Fibroblast of upper back skin (primary cell): ENCODE measurements at places on chromosomes 4 and X.

- peak; percentile 88 for DNase-seq
Measured at GRCh38 chr4:76558396-76559235, 123.6 kb downstream of the SHROOM3 start.

- DNase-seq, result no peak
Measured at GRCh38 chrX:8036914-8037313, 109.7 kb upstream of the PNPLA4 start.

DNA sequence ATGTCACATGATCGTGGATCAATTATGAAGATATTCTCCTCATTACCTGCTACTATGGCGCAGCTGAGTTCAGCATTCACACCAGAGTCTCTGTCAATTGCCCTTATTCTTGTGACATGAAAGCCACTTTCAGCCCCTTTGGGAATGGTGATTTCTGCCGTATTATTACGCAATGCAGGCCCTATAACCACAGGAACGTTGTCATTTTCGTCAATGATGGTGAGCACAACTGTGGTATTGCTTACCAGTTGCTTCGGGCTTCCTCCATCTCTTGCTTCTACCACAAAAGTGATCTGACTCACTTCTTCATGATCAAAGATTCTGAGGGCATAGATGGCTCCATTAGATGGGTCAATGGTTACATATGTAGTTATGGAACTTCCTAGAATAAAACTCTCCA, 2.1 kb downstream of the PCDH18 start:
- peak; percentile 86 for DNase-seq

DNA sequence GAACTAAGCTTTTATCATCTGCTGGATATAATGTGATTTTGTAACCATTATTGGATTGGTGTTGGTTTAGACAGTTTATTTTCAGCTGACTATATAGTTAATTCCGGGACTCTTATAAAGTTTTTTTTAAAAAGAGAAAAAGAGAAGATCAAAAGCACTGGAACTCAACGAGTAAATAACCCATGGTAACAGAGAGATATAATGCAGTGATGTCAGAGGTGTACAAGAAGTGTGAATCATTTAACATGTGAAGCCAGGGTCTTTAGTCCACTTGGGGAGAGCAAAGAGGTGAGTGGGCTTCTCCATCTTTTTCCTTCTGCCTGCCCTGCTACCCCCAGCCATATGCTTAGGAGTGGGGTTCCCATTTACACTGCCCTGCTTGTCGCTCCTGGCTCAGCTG, 3.2 kb downstream of the TMEM165 start:
- DNase-seq, result no peak

DNA sequence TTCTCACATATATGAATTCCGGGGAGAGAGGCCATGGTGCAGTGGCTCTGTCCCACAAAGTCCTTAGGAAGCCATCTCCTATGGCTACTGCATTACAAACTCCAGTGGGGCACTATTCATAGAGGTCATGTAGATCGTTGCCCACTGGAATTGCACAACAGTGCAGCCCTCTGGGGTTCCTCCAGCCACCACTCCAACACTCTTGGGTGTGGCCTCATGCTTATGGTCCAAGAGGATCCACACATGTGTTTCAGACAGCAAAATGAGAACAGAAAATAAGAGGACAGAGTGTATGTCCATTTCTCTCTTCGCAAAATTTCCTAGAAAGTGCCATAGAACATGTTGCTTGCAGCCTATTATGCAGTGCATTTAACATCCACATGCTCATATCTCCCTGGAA, 444.2 kb upstream of the FAM241A start:
- DNase-seq, result no peak

DNA sequence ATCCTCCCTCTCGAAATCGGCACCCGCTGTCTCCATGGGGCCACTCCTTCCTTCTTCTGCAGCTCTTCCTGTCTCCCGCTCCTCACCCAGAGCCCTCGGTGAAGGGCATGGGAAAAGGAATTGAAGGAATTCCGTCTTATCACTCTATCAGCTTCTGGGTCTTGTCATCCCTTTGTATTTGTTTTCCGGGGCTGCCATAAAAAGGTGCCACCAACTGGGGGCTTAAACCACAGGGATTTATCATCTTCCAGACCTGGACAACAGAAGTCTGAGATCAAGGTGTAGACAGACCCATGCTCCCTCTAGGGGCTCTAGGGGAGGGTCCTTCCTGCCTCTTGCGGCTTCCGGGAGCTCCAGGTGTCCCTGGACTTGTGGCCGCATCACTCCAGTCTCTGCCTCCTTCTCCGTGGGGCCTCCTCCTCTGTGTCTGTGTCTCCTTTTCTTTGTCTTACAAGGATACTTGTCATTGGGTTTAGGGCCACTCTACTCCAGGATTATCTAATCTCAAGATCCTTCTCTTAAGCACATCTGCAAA, 24.0 kb downstream of the CD99 start:
- DNase-seq, result no peak

- no peak for DNase-seq
Measured at GRCh38 chrX:107857837-107858236, 32.2 kb downstream of the MID2 start.

GRCh38 chr4:108881190-108881589, 118.3 kb upstream of the ETNPPL start:
- DNase-seq, result peak; percentile 97

- DNase-seq, result no peak
Measured at GRCh38 chr4:17805580-17806155, 4.9 kb downstream of the DCAF16 start.

DNA sequence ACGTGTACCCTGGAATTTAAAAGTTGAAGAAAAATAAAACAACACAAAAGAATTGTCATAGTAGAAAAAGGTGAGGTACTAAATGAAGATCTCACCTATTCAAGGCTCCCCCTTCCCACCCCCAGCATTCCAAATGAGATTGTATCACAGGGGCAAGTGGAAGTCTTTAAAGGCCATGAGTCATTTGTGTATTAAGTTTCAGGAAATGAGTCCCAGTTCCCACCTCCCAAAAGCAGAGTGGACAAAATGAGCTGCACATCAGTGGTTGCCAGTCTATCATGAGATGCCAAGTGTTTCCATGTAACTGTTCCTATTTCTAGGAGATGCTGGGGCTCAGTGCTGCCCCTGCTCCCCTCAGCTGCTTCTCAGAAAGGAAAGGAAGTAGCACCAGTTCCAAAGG, 20.1 kb downstream of the ARHGEF9 start:
- DNase-seq, result peak; percentile 16

- no peak for DNase-seq
Measured at GRCh38 chrX:45747905-45748304, 547.2 kb upstream of the DIPK2B start.

DNA sequence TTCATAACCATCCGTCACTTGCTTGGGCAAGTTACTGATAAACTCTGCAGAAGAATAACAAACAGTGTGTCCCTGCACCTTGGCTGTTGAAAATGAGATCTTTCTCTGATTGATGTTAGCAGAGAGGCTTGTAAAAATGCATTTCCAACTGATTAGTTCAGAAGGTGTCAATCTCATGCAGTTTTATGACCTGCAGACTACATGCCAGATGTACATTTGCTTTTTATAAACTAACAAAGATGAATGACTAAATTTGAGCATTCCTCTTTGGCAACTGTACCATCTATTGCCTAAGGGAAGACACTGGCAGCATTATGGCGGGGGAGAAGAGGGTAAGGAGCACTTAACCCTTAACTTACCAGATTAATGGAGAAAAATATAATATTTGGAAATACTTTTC, 192.8 kb downstream of the DCTD start:
- DNase-seq, result no peak

GRCh38 chr4:182752158-182752910, 164.9 kb downstream of the DCTD start:
- DNase-seq, result peak; percentile 89

GRCh38 chr4:73828956-73829355, 7.5 kb upstream of the CXCL6 start:
- peak; percentile 55 for DNase-seq

DNA sequence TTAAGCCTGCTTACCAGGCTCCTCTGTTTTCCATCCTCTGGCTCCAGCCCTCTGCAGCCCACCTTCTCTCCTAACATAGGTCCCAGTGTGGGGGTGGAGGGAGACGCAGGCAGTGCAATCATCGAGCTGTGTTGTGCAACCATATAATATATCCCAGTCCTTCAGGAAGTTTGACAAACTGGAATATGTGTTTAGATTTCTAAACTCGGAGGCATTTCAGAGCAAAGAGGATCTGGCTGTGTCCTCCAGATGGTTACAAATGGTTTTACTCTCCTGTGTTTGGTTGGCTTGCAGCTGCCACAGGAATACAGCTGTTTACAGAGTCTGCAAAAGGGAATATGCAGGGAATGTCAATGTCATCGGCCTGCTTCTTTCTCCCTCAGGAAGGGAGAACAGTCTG, 195.3 kb upstream of the LNX1 start:
- peak; percentile 81 for DNase-seq

- DNase-seq, result no peak
Measured at GRCh38 chr4:127957105-127957504, 7.9 kb downstream of the MFSD8 start.

GRCh38 chr4:129264008-129264657, 168.2 kb downstream of the C4orf33 start:
- no peak for DNase-seq

GRCh38 chrX:20740443-20740842, 473.7 kb upstream of the RPS6KA3 start:
- no peak for DNase-seq

GRCh38 chrX:130321550-130321949, 18.2 kb upstream of the SLC25A14 start:
- DNase-seq, result no peak

- peak; percentile 55 for DNase-seq
Measured at GRCh38 chr4:2811830-2812611, 19.1 kb downstream of the SH3BP2 start.

- DNase-seq, result peak; percentile 59
Measured at GRCh38 chrX:22345884-22346283, 73.2 kb downstream of the CBLL2 start.

GRCh38 chr4:136939781-136940180, 592.5 kb downstream of the PCDH18 start:
- no peak for DNase-seq

GRCh38 chrX:134660627-134661026, 2.4 kb upstream of the PLAC1 start:
- no peak for DNase-seq

- no peak for DNase-seq
Measured at GRCh38 chrX:7946960-7947359, 19.7 kb upstream of the PNPLA4 start.

DNA sequence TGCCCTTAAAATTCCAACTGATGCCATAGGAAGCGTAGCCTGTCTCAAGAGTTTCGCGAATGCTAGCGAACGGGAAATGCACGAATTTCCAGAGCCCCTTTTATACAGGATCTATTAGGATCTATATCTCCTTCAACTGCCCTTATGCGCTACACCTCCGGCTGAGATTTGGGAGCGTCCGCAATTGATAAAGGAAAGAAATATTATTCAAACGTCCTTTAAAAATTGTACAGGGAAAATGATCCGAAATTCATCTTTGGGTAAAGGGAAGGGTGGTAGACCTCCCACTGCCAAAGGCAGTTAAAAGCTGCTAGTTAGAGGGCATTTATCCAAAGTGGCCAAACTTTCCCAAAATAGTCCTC, 609 bp downstream of the NR3C2 start:
- no peak for DNase-seq

DNA sequence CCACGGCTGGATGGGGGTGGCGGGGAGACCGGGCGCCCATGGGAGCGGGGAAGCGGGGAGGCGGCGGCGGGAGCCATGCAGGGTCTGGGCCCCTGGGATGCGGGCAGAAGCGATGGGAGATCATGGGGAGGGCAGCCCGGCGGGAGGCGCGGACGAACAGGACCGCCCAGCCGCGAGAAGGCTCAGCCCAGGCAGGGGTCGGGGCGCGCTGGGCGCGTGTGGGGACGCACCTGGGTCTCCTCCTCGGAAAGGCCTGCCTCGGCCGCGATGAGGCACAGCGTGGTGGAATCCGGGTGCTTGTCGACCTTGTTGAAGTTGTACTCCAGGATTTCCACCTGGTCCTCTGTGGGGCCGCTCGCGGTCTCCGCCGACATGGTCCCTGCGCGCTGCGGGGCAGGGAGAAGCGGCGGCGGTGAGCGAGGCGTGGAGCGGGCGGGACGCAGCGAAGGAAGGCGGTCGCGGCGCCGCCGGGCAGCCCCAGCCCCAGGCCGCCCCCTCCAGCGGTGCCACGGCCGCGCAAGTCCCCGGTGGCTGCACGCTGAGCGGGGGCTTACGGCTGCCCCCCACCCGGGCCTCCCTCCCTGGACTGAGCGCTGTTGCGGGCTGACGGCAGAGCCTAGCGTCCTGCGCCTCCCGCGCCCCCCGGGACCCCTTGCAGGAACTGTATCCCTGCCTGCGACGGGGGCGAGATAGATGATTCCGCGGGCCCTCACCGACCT, 25.3 kb downstream of the HOPX start:
- no peak for DNase-seq

DNA sequence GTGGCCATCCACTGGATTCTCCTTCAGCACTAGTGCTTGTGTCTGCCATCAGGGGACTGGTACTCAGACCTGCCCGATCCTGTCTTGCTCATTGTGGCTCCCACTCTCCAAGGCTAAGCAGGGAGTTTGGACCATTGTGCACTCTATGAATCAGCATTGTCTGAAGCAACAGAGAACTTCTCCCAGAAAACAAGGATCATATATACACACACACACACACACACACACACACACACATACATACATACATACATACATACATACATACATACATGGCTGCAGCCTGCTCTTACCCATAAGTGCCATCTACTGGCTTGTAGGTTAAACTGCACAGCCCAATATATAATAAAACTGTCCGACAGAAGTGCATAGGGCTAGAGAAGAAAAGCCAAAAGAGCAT, 345.3 kb upstream of the LCORL start:
- peak; percentile 11 for DNase-seq

- no peak for DNase-seq
Measured at GRCh38 chrX:103360916-103361315, 4.6 kb downstream of the TCEAL9 start.

- DNase-seq, result peak; percentile 66
Measured at GRCh38 chr4:151067316-151067970, 32.0 kb upstream of the RPS3A start.

GRCh38 chr4:98838531-98838930, 90.4 kb downstream of the EIF4E start:
- DNase-seq, result no peak

GRCh38 chr4:2469192-2469984, 482 bp downstream of the RNF4 start:
- no peak for DNase-seq

DNA sequence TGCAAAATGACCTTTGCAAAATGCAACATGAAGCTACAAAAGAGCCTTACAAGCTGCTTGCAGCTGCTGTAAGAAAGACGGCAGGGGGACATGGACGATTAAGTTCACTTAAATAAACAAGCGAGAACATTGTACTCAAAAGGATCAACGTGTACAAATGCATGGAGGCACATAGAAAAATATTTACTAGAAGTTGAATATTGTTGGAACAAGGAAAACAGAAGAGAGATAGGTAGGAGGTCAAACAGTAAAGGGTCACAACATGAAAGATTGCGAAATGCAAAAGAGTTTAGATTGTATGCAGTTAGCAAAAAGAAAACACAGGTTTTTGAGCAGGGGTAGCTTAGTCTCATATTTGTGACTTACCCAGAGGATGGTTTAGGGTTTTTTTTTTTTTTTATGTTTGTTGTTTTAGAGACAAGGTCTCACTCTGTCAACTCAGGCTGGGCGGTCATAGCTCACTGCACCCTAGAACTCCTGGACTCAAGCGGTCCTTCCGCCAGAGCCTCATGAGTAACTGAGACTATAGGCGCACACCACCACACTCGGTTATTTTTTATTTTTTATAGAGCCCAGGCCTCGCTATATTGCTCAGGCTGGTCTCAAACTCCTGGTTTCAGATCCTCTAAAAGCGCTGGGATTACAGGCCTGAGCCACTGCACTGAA, 1.4 kb upstream of the PHF8 start:
- DNase-seq, result no peak

GRCh38 chr4:69776696-69777095, 16.3 kb upstream of the SULT1B1 start:
- DNase-seq, result no peak

GRCh38 chr4:178963446-178964045, 1521.3 kb upstream of the AGA start:
- DNase-seq, result no peak
